ENCODE measurements at places on chromosomes 11 and 22.

DNA sequence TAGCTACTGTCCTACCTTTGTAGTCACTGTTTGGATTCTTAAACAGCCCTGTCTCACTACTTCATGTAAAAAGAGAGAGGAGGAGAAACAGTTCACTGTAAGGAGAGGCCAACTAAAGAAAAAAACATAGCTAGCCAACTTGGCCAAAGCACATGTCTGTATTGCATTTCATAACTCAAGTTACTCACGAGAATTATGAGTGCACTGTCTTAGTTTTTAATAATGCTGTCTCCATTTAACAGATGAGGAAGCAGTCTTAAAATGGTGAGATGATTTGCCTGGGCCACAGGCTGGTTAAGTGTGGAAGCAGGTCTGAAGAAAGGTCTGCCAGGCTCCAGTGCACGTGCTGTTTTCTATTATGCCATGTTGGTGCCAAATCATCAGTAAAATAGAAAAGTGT, 104.5 kb downstream of the UVRAG start:
- DNase-seq: no peak

DNA sequence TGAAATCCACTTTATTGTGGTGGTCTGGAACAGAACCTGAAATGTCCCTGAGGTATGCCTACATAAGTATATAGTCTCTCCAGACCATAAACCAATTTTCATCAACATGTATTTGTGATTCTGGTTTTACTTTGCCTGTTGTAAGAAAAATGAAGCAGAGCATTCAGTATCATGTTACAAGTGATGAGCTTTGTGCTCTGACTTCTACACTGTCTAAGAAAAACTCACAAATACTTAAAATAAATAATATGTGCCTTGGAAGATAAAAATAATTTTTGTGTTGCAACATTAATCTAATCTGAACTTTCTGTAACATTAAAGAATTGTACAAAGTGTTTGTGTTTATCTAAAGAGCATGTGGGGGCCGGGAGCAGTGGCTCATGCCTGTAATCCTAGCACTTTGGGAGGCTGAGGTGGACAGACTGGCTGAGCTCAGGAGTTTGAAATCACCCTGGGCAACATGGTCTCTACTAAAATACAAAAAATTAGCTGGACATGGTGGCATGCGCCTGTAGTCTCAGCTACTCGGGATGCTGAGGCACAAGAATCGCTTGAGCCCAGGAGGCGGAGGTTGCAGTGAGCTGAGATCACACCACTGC, 219.5 kb downstream of the SOX6 start:
- no peak for DNase-seq

DNA sequence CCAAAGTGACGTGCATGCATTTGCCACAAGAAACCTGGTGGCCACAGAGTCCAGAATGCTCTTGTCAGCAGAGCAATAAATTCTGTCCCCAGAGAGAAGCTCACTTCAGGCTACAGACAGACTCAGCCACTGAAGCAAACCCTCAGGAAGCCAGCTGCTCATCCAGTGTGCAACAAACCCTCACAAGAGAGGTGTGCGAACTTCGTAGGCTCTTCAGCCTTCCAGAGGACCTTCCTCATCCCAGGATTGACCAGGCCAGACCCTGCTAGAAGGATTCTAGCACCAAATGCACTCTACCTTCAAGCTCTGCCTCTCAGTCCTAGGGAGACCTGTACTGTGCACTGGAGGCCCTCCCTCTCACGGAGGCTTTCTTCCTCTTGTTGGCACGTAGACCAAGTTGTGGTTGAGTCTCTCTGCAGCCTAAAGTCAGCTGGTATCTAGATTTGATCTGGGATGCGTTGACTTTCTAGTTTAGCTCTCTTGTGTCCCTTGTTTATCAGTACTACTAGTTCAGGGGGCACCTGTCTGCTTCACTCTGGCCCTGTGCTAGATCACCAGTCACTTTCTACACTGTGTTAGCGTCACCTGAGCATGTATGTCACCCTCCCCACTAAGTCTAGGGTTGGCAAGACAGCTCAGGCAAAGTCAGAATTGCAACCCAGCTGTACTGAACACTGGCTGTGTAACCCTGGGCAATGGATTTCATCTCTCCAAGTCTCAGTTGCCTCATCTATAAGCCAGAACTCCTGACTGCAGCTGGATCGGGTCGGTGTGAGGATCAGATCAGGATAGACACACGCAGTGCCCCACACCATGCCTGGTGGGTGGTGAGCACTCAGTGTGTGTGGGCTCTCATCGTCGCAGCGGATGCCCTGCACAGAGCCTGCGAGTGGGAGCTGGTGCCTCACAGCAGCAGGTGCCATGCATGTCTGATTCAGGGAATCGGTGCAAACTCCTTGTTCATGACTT, 22.1 kb upstream of the TMPRSS13 start:
- no peak for DNase-seq

GRCh38 chr11:94477624-94478023, 16.0 kb downstream of the MRE11 start:
- no peak for DNase-seq

DNA sequence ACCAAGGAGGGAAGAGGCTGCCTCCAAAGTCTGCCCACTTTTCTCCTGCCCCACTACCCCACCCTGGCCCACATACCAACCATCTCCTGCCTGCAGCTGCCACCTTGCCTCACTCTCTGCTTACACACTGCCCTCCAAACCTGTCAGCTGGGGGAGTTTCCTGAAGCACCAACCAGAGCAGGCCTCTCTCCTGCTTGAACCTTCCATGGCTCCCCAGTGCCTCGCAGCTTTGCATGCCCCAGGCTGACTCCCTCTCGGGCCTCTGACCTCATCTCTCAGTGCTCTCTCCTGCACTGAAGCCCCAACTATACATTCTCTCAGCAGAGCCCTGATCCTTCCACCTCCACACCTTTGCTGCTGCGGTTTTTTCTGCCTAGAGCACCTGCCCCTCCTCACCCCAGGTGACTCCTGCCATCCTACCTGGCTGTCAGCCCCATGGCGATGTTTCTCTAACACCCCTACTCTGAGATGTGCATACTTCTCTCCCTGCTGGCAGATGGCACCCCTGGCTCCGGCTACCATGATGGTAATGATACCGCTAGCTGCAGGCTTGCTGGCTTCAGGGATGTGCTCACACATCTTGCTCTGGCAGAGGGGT, 43.5 kb downstream of the MN1 start:
- no peak for DNase-seq

DNA sequence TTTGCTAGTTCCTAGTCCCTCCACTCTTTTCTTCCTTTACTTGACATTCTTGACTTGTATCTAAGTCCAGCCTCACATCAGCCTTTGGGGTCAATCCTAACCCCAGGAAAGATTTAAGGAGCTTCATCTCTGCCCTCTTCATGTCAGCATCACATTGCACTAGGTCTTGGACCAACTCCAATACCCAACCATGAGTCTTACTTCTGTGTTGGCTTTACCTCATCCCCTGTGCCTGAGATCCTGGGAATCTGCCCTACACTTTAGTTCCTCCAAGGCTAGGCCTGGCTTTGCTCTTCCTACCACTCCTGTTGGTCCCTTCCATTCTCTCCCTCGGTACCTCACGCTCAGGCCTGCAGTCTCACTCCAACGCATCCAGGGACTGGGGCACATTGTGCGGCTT, 117.0 kb downstream of the SLC1A2 start:
- no peak for DNase-seq

DNA sequence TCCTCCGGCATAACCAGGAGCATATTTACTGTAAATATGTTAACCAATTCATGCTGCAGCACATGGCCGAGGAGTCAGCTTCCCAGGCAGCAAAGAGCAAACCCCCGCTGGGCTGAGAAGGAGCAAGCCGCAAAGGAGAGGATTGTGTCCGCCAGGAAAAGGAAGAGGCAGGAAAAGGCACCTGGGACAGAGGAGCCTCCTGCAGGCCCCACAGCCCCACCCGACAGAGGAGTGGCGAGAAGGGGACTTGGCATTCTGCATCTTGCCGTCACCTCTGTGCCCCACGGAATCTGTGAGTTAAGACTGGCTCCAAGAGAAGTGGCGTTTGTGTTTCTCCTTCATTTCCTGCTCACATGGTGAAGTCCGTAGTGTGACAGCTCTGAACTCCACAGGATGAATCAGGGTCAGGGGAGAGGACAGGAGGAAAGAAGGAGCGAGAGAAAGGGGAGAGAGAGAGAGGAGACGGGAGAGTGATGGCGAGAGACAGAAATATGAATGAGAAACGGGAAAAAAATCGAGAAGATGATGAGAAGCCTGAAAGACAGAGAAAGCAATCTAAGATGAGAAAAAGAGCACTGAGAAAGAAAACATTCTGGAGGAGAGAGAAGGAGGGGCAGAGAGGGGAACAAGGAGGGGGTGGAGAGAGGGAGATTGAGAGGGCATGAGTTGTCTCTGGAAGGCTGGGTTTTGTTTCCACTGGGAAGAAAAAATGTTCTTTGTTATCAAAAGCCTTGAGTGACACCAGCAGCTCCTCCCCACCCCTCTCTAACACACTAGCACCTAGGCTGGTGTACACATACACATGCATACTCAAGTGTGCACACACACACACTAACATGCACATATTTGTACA, 489.6 kb downstream of the MN1 start:
- DNase-seq: no peak

- DNase-seq: no peak
Observed at GRCh38 chr11:19723572-19724342, 11.1 kb downstream of the NAV2 start.

DNA sequence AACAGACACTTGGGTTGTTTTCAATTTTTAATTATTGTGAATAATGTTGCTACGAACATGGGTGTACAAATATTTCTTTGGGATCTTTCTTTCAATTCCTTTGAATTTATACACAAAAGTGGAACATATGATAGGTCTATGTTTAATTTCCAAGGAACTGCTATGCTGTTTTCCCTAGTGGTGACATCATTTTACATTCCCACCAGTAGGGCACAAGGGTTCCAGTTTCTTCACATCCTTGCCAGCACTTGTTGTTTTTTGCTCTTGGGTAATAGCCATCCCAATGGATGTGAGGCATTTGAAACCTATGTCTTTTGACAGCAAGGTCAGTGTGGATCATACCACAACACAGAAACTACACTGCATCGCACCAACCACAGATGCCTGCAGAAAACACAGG, 41.8 kb upstream of the SCN3B start:
- no peak for DNase-seq

GRCh38 chr11:36452236-36452940, 57.7 kb downstream of the TRAF6 start:
- DNase-seq: no peak

DNA sequence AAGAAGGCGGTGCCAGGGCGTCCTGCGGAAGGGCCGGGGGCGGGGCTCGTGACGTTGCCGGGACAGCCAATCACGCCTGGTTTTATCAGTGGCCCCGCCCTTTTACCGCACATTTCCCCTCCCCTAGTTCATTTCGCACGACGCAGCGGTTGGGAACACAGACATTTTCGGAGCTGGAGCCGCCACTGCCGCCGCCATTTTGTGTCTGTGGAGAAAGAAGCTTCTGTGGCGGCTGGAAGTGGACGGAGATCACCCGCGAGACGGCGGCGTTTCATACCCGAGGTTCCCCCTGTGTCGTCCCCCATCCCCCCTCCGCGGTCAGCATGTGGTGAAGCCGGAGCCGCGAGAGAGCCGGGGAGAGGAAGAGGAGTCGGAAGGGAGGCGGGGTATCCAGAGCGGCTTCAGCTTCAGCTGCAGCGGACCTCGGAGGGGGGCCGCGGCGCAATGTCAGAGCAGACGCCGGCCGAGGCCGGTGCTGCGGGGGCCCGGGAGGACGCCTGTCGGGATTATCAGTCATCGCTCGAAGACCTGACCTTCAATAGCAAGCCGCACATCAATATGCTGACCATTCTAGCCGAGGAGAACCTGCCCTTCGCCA, at the start of gene PCF11:
PCF11 (plus strand) TSS at position 136 of the 598 bp plus-strand sequence; CDS start at position 445, 309 bp downstream.
- DNase-seq: no peak

DNA sequence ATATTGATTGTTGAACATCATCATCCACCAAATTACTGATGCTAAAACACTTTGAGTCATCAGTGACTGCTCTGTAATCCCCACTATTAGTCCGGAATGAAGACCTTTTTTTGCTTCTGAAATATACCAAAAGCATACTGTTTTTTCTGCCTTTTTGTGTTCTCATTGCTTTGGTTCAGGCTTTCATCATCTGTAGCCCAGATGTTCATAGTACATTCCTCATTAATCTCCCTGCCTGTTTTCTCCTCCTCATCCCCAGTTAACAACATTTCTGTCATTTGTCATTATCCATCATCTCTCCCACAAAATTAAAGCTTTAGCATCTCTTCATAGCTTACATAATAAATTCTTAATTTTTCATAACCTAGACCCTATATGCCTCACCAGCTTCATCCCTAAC, 9.2 kb downstream of the CEP57 start:
- DNase-seq: no peak
